NCI-H2171 treated with DMSO at 0.1 percent for 48 hours (cell line): ENCODE measurements at places on chromosomes 2 and 18.

DNA sequence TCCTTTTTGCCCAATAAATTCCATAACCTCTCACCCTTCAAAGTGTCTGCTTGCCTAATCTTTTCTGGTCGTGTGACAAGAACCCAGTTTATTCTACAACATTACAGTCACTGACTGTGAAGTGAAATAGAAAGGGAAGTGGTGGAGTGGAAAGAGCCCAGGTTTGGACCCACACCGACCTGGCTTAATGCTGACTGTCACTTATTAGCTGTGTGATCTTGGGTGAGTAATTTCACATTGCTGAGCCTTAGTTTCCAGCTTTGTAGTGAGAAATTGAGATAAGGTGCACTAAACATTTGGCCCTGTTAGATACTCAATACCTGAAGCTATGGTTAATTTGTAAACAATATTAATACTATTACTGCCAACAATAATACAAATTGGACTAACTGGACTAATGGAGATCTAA is 291.1 kb downstream of the AGPS start:
- DNase-seq = no peak

DNA sequence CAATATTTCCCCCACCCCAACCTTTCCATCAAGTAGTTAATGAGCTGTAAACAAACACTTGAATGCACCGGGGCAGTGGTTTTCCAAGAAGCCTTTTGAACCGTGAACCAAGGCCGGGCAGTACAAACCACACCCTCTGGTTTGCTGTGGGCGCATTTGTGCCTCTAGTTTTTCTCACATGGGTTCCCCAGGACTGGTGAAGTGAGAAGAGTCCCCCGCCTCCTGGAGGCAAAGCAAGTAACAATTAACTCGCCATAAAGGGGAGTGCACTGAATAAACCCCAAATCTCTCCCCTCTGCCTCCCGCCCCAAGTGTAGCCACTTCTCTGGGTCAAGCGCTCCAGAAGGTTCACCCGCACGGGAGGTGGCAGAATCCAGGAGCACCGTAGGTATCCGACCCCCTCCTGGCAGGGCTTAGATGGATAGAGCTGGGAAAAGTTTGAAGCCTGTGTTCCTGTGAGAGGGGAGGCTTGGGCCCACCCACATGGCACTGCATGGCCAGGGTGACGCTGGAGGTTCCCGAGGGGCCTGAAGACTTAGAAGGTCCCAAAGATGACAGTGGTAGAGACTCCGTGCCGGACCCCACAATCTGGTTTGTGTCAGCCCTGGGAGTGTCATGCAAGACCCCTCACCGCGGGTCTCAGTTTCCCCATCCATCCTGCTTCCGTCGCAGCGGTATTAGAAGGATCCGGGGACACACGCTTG is 182.2 kb downstream of the SMAD2 start:
- DNase-seq = no peak

GRCh38 chr18:79641722-79642497 is 37.7 kb upstream of the CTDP1 start:
- DNase-seq = no peak

DNA sequence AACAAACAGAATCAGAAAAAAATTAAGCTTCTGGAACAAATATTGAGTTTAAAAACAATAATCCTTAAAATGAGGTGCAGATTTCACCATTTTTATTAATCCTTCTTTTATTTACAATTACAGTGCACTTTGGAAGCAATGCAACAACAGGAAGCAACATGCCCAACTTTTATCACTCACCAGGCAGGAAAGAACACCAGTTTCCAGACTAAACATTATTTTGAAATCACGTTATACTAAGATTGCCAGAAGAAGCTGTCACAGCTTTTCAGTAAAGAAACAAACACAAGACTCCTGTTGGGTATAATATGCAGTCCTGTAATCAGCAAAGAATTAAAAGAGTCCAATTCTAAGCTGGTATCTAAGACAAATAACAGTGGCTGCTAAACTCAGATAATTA is 137.9 kb upstream of the ZC3H15 start:
- no peak for DNase-seq

DNA sequence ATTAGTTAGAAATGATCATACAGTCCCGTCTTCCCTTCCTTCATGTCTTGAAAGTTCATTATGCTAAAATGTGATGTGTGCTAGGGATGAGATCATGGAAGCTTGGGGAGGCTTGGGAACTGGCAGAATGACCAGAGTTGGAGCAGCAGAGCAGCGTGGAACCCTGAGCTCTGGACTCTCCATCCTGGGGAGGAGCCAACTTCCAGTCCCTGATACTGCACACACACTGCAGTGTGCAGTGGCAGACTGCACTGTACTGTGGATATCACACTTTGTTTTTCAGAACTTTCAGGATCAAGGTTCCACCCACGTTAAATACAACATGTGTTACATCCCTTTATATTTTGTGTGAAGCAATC is 27.3 kb upstream of the GREB1 start:
- DNase-seq = no peak

GRCh38 chr2:127361929-127362885 is 25.6 kb downstream of the MAP3K2 start:
- DNase-seq = peak; percentile 18
